Activated CD8-positive, alpha-beta memory T cell treated with anti-CD3 and anti-CD28 coated beads, Interleukin-2, amount 10 ng/mL, durations not matched to agents 7 days and 5 days (primary cell): ENCODE measurements at places on chromosomes 1 and 21. TPM values are rescaled to one million over a fixed set of nuclear protein-coding genes. Genes with fewer than 3 reads are reported as not detected.

- no peak for DNase-seq
Observed at GRCh38 chr1:22557341-22557950, 5.8 kb upstream of the EPHA8 start.

GRCh38 chr1:188641566-188642211 is 1812.9 kb downstream of the PLA2G4A start:
- DNase-seq = no peak

- DNase-seq = peak; percentile 64
Observed at GRCh38 chr21:33478935-33479678, 667 bp downstream of the TMEM50B start.

- no peak for DNase-seq
Observed at GRCh38 chr21:24420689-24421088, 1186.6 kb downstream of the MRPL39 start.

DNA sequence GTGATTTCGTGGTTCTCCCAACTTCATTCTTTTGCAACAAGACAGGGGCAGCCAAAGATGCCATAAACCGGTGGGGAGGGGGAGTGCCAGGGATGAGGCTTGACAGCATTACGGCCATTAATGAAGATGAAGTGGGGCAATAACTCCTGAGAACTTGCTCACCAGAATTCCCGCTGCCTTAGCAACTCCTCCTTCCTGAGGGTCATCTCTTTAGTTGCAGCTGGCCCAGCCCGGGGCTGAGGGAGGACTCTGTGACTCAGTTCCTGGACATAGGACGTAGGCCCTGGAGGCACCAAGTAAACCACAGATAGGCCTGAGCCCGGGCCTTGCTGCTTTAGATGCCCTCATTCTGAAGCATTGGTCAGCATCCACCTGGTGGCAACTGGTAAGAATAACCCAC is 330.2 kb downstream of the RRAGC start:
- no peak for DNase-seq

DNA sequence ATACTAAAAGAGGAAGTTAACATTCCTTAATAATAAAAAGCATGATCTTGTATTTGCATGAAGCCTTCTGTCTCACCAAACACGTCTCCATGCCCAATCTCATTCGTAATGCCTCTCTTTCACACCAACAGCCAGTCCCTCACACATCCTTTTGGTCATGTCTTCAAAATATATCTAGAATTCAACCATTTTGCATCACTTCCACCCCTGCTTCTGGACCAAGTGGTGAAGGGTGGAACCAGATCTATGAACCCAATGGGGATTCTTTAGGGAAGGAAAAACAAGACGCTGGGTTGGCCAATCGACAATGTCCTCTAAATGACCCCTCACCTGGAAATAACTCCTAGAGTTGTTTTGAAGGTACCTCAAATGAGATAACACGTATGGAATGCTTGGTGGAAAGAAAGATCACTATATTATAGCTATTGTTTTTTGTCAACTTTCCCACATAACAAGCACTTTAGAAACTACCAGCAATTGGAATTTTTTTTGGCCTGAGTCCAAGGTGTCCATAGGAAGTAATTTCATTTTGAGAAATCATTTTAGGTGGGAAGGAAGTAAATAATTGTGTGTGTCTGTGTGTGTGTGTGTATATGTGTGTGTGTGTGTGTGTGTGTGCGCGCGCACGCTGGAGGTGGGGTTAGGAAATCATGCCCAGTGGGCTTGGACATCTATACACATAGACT is at the start of gene KCNA10:
TSS of gene KCNA10 (minus strand) at position 51 of the 686 bp plus-strand sequence. CDS start 388 bp downstream, outside the sequence.
- DNase-seq = no peak

- no peak for DNase-seq
Observed at GRCh38 chr1:215076322-215076721, 6.2 kb upstream of the KCNK2 start.

DNA sequence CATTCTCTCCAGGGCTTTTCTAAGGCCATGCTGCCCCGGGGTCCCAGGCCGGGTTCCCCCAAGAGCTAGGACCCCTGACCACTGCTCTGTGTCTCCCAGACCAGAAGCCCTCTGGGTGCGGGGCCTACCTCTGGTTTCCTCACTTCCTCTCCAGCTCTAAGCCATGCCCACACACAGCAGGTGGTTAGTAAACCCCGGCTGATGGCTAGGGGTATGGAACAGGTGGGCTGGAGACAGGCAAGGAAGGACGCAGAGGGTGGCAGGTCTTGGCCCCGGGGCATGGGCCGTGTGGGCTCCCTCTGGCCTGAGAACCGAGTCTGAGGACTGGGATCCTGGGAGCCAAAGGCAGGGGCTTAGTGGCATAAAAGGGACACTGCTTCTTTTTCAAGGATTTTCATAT is 15.9 kb upstream of the PLCH2 start:
- no peak for DNase-seq

DNA sequence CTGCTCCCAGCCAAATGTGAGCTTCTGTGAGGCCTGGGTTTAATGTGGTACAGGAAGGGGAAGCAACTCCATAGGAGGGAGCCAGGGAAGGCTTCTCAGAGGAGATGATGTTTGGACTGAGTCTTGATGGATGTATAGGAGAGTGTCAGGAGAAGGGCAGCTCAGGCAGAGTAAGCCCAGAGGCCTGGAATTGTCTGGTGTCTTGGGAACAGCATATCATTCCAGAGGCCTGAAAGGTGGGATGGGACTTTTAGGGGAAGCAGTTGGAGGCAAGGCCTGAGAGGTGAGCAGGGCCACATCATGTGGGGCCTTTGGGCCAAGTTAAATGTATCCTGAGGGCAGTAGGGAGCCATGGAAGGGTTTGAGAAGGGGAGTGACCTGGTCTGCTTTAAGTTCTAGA is 148.6 kb upstream of the WNT4 start:
- peak; percentile 30 for DNase-seq

GRCh38 chr1:109283748-109284600 is 1.0 kb upstream of the PSRC1 start:
- peak; percentile 71 for DNase-seq

DNA sequence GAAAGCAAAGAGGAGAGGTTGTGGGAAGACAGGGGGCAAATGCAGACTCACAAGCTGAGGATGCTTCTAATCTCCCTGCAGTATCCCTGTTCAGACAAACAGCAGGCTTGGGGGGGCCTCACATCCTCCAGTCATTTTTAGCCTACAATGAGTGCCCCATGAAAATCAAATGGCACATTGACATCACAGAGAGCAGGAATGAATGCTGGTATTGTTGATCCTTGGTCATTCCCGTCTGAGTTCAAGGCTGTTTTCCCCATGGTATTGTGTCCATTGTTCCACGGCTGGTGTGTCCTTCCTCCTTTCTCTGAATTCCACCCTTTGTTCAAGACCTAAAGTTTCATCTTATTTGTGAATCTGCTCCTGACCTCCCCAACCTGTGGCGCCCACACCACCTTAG is 545.6 kb downstream of the AJAP1 start:
- DNase-seq = no peak

The C4BPA gene
- total RNA-seq = not detected

The NBPF26 gene
- 41.0 TPM for total RNA-seq

The ADORA1 gene
- total RNA-seq = not detected

The CFAP107 gene
- not detected for total RNA-seq

The BMP8A gene
- total RNA-seq = not detected

The C2CD4D gene
- total RNA-seq = 0.33 TPM
